CD8-positive, alpha-beta T cell (primary cell): ENCODE measurements at places on chromosomes 1 and 21.

DNA sequence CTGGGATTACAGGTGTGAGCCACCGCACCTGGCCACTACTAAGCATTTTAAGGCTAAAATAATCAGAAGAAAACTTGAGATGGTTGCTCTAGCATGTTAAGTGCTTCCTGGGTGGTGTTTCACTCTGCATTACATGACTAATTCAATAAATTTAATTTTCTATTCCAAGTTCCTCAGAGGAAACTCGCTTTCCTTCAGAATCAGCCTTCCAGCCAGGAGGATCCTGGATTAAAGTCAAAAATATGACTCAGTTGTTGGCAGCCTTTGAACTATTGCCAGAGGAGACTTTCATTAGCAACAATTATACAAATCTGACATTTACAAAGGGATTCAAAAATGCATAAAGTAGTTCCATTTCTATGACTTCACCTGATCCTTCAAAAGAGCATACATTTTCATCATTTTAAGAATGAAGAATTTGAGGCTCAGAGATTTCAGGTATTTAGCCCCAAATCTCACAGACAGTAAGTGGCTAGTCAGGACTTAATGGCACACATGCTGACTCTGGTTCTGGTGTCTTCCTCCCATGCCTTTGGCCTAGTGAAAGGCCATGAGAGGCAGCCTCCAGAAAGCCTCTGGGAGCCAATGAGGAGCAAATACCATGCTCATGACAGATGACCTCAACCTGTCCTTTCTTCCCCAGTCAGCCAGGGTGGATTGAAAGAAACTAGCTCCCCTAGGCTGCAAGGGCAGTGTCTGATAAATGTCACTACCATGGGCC, 115.7 kb downstream of the MAP3K21 start:
- no peak for DNase-seq

DNA sequence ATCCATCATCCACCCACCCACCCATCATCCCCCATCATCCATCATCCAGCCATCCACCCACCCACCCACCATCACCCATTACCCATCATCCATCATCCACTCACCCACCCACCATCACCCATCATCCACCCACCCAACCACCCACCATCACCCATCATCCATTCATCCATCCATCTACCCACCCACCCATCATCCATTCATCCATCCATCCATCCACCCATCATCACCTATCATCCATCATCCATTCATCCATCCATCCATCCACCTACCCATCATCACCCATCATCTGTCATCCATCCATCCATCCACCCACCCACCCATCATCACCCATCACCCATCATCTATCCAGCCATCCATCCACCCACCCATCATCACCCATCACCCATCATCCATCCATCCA, 81.5 kb downstream of the ADARB1 start:
- DNase-seq = no peak

- DNase-seq = no peak
Measured at GRCh38 chr1:89557956-89558355, 33.3 kb downstream of the LRRC8B start.

- DNase-seq = peak; percentile 96
Measured at GRCh38 chr1:154791292-154792166, 78.6 kb downstream of the KCNN3 start.

DNA sequence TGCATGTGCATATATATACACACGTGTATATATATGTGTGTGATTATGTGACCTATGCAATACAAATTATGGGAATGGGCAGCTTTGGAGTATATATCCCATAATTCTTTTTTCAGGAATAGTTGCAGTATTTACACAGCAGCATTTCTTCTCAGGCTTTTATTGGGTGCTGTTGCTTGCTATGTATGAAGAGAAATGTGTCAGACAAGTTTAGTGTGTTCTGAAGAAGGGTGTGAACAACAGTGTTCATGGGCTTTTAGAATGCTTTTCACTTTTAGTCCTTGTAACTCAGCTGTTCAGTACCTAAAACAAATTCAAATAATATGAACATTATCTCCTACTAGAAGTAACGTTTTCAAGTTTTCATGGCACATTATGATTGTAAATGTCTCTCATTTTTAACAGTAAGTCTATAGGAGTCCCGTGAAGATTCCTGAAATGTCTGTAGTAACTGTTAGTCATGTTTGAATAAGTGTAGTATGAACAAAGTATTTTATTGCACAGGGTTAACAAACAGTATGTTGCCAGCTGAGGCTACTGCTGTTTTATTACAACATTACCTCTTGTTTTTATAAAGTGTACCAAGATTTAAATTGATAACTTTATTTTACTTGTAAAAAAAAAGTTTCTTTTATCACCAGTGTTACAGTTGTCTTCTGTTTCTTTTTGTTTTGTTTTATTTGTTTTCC, 42.5 kb downstream of the TMED5 start:
- DNase-seq = no peak

GRCh38 chr1:14881775-14882672, 271.5 kb upstream of the TMEM51 start:
- DNase-seq = no peak

GRCh38 chr21:36627242-36627641, 71.7 kb upstream of the SIM2 start:
- DNase-seq = no peak

DNA sequence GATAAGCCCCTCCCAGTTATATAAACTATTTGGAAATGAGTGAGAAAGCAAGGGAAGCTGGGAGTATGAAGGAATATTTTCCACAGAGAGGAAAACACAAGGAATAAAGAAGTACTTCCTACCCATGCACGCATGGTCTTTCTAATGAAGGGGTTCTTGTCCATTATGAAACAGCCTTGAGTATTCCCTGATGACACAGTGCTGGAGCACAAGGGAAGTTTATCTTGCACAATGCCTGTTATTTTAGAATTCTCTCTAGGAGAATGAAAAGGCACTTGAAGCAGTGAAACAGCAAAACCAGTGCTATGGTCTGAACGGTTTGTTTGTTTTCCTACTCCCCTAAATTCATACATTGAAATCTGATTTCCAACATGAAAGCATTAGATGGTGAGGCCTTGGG, 38.6 kb upstream of the ADAMTS1 start:
- no peak for DNase-seq

DNA sequence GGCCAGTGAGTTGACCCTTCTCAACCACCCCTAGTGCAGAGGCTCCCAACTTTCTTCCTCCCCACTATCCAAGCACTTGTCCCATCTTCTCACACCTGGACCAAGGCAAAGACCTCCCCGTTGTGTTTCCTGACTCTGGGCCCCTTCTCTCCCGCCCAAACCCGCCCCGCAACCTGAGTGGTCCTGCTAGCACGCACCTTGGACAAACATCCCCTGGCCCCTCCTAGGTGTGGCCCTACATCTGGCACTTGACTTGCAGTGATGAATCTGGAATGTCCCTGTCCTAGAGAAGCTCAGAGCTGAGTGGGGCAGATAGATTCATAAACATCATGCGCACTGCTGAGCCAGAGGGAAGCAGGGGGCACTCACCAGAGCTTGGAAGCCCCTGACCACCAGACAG, 2.3 kb downstream of the SLC5A9 start:
- DNase-seq = no peak

DNA sequence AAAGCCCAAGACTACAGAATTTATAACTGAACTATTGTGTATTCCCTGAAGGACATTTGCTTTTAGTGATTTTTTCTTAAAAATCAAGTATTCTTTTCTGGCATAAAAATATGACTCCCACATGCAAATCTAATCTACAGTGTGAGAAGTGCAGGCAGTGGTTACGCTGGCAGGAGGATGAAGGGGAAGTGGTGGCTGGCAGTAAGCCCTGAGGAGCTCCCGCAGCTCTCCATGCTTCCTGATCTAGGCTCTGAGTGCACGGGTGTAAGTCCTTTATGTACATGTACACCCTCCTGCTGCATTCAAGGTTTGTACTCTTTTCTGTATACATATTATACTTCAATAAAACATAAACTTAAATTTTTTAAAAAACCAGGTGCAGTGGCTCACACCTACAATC, 67.5 kb upstream of the PRDX6 start:
- peak; percentile 63 for DNase-seq

- DNase-seq = no peak
Measured at GRCh38 chr1:30763651-30764248, 6.2 kb upstream of the LAPTM5 start.

- DNase-seq = peak; percentile 46
Measured at GRCh38 chr1:6634371-6635052, 9.8 kb downstream of the THAP3 start.

DNA sequence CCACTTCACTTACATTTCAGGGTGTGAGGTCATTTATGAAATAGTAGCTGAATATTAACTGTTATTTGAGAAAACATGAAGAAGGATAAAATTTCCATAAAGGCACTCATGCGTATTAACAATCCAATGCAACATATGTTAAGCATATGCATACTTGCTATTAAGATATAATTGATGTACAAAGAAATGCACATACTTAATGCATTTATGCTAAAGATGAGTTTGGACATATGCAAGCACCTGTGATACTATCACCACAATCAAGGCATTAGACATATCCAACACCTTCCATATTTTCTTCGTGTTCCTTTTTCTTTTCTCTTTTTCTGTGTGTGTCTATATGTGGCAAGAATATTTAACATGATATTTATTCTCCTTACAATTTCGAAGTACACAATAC, 464.8 kb upstream of the BRINP3 start:
- no peak for DNase-seq

DNA sequence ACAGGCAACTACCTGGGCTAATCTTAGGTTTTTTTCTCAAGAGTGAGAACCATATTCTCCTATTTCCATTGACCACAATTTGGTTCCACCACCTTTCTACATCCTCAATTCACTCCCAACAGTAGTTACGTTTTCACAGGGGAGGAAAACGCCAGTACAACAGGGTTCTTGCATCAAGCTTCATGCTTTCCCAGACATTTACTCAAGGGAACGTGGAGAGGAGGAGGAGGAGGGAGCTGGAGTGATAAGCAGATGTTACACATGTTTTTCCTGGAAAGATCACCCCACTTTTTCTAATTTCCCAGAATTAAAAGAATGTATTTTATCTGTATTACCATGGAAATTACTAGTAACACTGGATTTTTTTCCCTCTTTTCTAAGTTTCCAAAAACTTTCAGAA, 58.3 kb downstream of the RGS5 start:
- DNase-seq = no peak

- no peak for DNase-seq
Measured at GRCh38 chr1:62046927-62047326, 147.7 kb upstream of the L1TD1 start.

GRCh38 chr1:235025422-235025984, 103.1 kb downstream of the TOMM20 start:
- DNase-seq = no peak

DNA sequence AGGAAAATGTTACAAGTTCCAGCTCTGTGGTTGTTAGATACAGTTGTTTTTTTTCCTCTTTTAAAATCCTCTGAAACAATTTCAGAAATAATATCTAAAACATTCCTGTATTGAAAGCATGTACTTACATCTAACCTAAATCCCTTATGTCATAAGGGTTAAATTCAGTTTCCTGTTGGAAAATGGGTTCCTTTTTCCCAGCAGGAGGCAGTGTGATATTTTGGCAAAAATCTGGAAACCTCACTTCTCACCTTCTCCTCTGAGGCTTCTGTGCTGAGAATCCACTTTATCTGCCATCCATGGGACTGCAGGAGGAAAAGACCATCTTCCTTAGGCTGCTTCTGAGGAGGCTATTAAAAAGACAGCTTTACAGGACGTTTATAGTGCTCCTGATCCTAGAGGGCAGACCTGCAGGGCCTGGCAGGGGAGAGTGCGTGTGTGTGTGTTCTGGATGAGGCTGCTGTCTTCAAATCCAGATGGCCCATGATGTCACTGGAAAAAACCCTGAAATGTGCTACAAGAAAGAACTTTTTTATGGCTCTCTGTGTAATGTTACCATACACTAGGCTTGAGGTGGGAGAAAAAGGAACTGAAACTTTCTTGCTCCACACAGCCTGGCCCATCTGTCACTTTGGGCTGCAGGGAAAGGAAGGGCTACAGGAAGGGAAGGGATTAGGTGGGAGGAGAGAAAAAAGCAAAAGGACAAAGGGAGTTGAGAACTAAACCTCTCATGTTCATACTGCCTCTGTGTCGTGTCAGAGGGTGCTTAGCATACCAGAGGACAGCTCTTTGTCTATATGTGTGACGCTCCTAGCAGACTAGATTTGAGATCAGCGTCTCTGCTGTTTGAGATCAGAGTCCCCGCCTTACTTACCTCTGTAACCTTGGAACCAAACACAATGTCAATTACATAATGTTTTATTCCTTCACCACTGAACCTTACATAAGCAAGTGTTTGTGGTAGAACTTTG, 379.2 kb upstream of the SPAG17 start:
- no peak for DNase-seq

DNA sequence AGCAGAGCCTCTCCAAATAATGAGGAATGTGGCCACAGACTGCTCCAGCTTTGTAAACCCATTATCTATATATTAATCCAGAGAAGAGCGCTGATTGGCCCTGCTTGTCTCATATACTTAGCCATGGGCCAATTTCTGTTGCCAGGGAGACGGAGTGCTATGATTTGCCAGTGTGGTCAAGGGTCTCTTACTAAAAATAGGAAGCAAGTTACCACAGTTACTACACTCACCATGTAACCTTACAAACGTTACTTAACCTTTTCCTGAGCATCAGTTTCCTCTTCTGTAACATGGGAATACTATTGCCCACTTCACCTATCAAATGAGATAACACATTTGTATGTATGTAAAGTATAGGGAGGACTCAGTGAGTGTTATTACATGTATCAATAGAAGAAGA, 7.7 kb upstream of the S100A2 start:
- no peak for DNase-seq

DNA sequence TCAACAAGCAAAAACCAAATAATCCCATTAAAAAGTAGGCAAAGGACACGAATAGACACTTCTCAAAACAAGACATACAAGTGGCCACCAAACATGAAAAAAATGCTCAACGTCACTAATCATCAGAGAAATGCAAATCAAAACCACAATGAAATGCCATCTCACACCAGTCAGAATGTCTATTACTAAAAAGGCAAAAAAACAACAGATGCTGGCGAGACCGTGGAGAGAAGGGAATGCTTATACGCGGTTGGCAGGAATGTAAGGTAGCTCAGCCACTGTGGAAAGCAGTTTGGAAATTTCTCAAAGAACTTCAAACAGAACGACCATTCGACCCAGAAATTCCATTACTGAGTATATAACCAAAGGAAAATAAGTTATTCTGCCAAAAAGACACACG, 145.1 kb upstream of the EDN2 start:
- DNase-seq = no peak

DNA sequence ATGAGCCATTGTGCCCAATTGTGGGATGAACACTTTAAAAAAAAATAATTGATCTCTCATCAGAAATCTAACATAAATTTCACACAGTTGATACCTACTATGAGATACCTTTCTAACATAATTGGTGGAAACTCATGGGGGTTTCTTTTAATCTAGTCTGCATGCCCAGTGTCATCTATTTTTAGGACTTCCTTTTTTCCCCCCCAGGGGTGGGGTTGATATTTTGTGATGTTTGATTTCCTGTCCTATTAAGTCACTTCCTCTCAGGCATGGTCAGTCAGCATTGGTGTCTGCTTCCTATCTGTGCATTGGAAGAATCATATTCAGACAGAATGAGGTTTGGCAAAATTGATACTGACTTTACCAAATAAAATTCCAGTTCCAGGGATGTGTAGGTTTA, 21.5 kb downstream of the NFYC start:
- no peak for DNase-seq
